ENCODE measurements at places on chromosomes 16 and 17. TPM values are rescaled to one million over a fixed set of nuclear protein-coding genes. Genes with fewer than 3 reads are reported as not detected.

NPTX1 gene
- total RNA-seq: 209 TPM

CCL8 gene
- total RNA-seq: not detected

HP gene
- not detected for total RNA-seq

WNT9B gene
- not detected for total RNA-seq

SLFN12L gene
- total RNA-seq: not detected

CES4A gene
- total RNA-seq: 3.3 TPM

EVI2A gene
- total RNA-seq: not detected

SP2 gene
- total RNA-seq: 16.8 TPM

PLD6 gene
- total RNA-seq: 5.9 TPM

CCT6B gene
- total RNA-seq: 1.4 TPM

CBLN1 gene
- not detected for total RNA-seq

ZFP3 gene
- total RNA-seq: 0.77 TPM

ST6GALNAC1 gene
- 0.49 TPM for total RNA-seq

ABCA9 gene
- total RNA-seq: not detected

OR3A3 gene
- total RNA-seq: not detected

FGF11 gene
- total RNA-seq: 0.82 TPM

COX6A2 gene
- total RNA-seq: not detected

SERPINF2 gene
- 2.9 TPM for total RNA-seq

CCDC57 gene
- 34.3 TPM for total RNA-seq

RCVRN gene
- total RNA-seq: not detected

TPSD1 gene
- total RNA-seq: not detected

SPNS2 gene
- 15.2 TPM for total RNA-seq

ANKRD40CL gene
- total RNA-seq: not detected

IGF2BP1 gene
- total RNA-seq: 80.4 TPM

GPS2 gene
- total RNA-seq: 92.1 TPM

TEKT5 gene
- not detected for total RNA-seq

ARL6IP1 gene
- total RNA-seq: 251 TPM

CTU2 gene
- 35.2 TPM for total RNA-seq

PTX4 gene
- total RNA-seq: not detected

RTN4RL1 gene
- 9.3 TPM for total RNA-seq

SEPTIN12 gene
- not detected for total RNA-seq

TMEM132E gene
- total RNA-seq: not detected

CAVIN1 gene
- total RNA-seq: 447 TPM

SULT1A2 gene
- total RNA-seq: 0.19 TPM

CDT1 gene
- total RNA-seq: 34.5 TPM

HSD17B1 gene
- 1.8 TPM for total RNA-seq

TMEM238L gene
- total RNA-seq: not detected

PPM1E gene
- 0.02 TPM for total RNA-seq

SLC7A6OS gene
- 9.7 TPM for total RNA-seq

MT1M gene
- total RNA-seq: not detected

All from A549 treated with Mapracorat at 1 μM for 4 hours (cell line).